ENCODE measurements at places on chromosomes 7 and 10. TPM values are rescaled to one million over a fixed set of nuclear protein-coding genes. Genes with fewer than 3 reads are reported as not detected.

GRM3 gene
- 0.21 TPM for total RNA-seq

ADAM22 gene
- total RNA-seq = 32.5 TPM

HSPA12A gene
- total RNA-seq = 24.4 TPM

DYDC2 gene
- total RNA-seq = not detected

ZNF25 gene
- 29.0 TPM for total RNA-seq

SYCE1 gene
- not detected for total RNA-seq

SYT15B gene
- 1.8 TPM for total RNA-seq

CD36 gene
- total RNA-seq = 399 TPM

NEUROD6 gene
- not detected for total RNA-seq

AOC1 gene
- total RNA-seq = 0.32 TPM

RAB19 gene
- 1.7 TPM for total RNA-seq

LIPK gene
- not detected for total RNA-seq

CYP3A7 gene
- total RNA-seq = 0.21 TPM

PIP gene
- total RNA-seq = not detected

ANXA8 gene
- 7.7 TPM for total RNA-seq

PNLIP gene
- not detected for total RNA-seq

C10orf53 gene
- not detected for total RNA-seq

MYOZ1 gene
- 11.5 TPM for total RNA-seq

VPS26A gene
- 55.6 TPM for total RNA-seq

STAG3 gene
- 0.90 TPM for total RNA-seq

IFIT1 gene
- total RNA-seq = 40.8 TPM

DOCK4 gene
- total RNA-seq = 46.5 TPM

CYP26C1 gene
- not detected for total RNA-seq

NOS3 gene
- total RNA-seq = 6.0 TPM
